ENCODE measurements at places on chromosomes 7 and 10.
A peak's percentile ranks its signal among the peaks of the same experiment; 100 is the strongest.

DNA sequence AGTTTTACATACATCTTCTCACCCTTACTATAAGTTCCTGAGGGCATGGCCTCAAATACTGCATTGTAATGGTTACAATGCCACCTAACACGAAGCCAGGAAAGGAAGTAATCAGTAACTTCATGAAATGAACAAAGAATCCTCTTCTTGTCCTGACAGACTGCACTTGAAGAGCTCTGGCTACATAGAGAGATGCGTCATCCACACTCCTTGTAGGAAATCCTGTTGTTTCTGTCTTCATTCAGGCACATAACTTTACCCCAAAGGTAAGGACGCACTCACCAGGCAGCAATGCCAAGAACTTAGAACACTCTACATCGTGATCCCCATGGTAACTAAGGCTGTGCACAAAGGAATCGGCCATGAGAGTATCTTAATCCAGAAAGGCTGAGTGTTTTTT is 80.3 kb upstream of the ARID5B start:
- DNase-seq, result no peak

GRCh38 chr7:134037991-134038390 is 89.1 kb upstream of the LRGUK start:
- DNase-seq, result peak; percentile 69

- no peak for DNase-seq
These were observed 20.2 kb upstream of the CYREN start for GRCh38 chr7:135190703-135191102.

DNA sequence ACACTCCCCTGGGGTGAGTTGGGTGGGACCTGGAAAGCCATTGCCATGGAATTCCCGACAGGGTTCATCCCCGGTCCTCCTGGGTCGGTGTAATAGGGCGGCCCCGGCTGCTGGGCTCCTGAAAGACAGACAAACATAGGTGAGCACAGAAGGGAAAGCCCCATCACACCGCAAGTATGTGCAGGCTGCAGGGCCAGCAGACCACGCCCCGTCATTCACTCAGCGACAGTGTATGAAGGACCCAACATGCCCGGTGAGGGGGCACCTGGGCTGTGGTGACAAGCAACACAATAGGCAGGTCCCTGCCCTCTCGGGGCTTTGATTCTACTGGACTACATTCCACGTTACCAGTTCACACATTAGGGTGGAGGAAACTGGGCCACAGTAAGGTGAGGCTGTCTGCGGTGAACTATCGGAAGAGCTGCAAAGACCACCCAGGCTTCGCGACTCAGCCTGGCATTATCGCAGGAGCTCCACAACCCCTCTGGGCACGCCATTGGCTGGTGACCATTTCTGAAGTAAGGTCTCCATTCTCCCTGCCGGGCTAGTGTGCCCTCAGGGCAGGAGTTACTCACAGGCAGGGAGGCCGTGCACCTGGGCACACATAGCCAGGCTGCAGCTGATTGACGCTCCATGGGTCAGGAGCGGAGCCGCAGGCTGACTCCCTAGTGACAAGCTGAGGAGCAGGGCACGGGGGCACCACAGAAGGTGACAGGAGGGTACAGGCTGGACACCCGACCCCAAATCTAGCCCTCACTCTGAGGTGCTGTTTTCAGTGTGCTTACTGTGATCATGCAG is 99.2 kb downstream of the VOPP1 start:
- no peak for DNase-seq

- DNase-seq, result peak; percentile 34
These were observed 27.1 kb downstream of the PRLHR start for GRCh38 chr10:118568327-118568848.

- DNase-seq, result no peak
These were observed 178.6 kb upstream of the BET1 start for GRCh38 chr7:94182721-94183120.

- DNase-seq, result no peak
These were observed 8.0 kb downstream of the PDGFA start for GRCh38 chr7:511476-512145.

- no peak for DNase-seq
These were observed 675.3 kb downstream of the INHBA start for GRCh38 chr7:41027428-41028115.

GRCh38 chr10:72026278-72027111 is 61.9 kb downstream of the SPOCK2 start:
- peak; percentile 42 for DNase-seq

DNA sequence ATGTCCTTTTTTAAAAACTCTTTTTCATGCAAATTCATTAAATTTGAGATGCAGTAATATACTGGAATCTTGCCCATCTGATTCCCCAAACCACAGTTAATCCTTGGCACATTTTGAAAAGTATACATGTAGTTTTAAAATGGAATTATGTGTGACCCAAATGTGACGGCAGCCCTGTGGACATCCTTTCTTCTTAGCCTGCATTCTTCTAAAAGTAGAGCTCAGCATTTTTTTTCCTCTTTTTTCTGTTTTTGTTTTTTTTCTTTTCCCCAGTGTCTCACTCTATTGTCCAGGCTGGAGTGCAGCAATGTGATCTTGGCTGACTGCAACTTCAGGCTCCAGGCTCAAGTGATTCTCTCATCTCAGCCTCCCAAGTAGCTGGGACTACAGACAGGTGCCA is 338.9 kb downstream of the GALNT17 start:
- no peak for DNase-seq

DNA sequence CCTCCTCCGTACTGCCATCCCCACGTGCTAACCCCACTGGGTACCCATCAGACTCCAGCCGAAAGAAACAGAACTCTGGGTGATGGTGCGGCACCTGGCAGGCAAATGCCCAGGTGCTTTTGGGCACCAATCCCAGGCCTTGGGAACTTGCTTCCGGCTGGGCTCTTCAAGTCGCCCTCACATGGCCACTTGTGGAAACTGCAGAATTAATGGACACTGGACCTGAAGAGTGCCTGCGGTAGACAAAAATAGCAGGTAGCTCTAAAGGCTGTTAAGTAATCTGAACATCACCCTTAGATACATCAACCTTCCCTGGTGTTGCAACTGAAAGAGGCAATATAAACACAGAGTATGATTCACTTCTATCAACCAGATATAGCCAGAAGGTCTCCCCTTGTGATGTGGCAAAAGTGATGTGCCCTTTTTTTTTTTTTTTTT is 644.4 kb downstream of the GRM8 start:
- peak; percentile 57 for DNase-seq

GRCh38 chr10:69632516-69633199 is 2.6 kb downstream of the FAM241B start:
- DNase-seq, result no peak

DNA sequence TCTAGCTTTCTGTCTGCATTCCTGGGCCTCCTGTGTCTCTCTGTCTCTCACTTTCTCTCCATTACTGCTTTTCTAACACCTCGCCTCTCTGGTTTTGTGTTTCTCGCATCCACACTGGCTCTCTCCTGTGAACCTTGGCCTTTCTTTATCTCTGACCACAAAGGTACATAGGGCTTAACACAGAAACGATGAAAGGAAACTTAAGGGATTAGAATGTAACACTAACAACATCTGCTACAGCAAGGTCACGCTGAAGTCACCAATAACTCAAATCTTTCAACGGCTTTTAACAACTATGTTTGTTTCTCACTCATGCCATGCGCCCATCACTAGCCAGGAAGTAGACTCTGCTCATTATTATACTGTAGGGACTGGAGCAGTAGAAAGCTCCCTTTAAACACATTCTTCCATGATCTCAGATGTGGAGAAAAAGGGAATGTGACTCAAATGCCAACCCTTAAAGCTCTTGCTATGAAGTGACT is 9.3 kb upstream of the OR6V1 start:
- no peak for DNase-seq

GRCh38 chr7:87359366-87359765 is 13.9 kb downstream of the CROT start:
- DNase-seq, result no peak

DNA sequence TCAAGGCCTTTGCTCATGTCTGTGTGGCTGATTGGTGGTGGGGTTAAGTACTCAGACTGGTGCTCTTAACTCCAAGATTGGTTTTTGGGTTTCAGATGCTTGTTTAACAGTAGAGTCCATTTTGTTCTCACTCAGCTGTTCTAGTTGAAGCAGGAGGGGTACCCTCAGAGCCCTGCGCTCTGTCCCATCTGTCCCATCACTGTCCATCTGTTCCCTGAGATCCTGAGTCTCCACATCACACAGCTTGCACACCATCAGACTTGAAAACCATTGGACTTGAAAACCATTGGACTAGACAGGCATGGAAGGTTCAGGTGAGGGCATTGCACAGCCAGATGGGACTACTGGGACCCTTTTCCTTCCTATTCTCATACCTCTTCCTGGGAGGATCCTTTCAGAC is 39.3 kb downstream of the TMEM178B start:
- no peak for DNase-seq

DNA sequence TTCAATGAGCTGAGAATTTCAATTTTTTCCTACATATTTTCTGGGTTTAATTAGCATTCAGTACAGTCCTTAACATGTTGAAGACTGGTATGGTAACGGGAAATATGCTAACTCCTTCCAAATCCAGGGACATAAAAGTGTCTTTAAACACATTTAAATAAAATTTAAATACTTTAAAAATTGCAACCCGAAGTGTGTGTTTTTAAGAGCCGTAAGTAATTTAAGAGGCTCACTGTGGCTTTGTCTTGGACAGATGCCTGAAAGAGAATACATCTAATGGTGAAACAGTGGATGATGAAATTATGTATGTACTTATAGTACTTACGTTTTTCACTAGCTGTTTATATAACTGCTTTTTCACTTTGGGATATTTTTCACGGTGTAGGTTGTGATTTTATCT is 687.3 kb upstream of the CELF2 start:
- no peak for DNase-seq

GRCh38 chr10:127836966-127837365 is 55.8 kb downstream of the CLRN3 start:
- no peak for DNase-seq
